ENCODE measurements at places on chromosomes 1 and 21. TPM values are rescaled to one million over a fixed set of nuclear protein-coding genes. Genes with fewer than 3 reads are reported as not detected.

DNA sequence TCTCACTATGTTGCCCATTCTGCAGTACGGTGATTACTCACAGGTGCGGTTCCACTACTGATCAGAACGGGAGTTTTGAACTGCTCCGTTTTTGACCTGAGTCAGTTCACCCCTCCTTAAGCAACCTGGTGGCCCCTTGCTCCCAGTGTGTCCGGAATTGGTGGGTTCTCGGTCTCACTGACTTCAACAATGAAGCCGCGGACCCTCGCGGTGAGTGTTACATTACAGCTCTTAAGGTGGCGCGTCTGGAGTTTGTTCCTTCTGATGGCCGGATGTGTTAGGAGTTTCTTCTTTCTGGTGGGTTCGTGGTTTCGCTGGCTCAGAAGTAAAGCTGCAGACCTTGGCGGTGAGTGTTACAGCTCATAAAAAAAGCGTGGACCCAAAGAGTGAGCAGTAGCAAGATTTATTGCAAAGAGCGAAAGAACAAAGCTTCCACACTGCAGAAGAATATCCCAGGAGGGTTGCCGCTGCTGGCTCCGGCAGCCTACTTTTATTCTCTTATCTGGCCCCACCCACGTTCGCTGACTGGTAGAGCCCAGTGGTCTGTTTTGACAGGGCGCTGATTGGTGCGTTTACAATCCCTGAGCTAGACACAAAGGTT lies 17.6 kb upstream of the PARP1 start:
- no peak for DNase-seq
- H3K36me3 ChIP-seq: no peaks in the 10 kb centered on the region
- H3K4me3 ChIP-seq: no peak overlapping the region
- no peaks in the 10 kb centered on the region for H3K4me1 ChIP-seq
- H3K27me3 ChIP-seq: no peaks in the 10 kb centered on the region

DNA sequence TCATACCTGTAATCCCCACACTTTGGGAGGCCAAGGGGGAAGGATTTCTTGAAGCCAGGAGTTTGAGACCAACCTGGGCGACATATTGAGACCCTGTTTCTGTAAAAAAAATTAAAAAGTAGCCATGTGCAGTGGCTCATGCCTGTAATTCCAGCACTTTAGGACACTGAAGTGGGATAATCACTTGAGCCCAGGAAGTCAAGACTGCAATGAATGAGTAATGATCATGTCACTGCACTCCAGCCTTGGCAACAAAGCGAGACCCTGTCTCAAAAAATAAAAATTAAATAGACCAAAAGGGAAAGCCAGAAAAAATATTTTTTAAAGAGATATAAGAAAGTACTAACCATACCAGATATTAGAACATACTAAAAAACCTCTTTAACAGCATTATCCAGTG lies 44.7 kb upstream of the LYPLAL1 start:
- DNase-seq: no peak
- H3K27me3 ChIP-seq: no peaks in the 10 kb centered on the region
- H3K4me1 ChIP-seq: no peaks in the 10 kb centered on the region
- H3K4me3 ChIP-seq: no peak overlapping the region
- H3K36me3 ChIP-seq: no peaks in the 10 kb centered on the region

GRCh38 chr1:116185161-116185701 lies 74.0 kb downstream of the MAB21L3 start:
- no peaks in the 10 kb centered on the region for H3K36me3 ChIP-seq
- no peak overlapping the region for H3K27ac ChIP-seq
- no peaks in the 10 kb centered on the region for H3K27me3 ChIP-seq

GRCh38 chr1:5465281-5465711 lies 526.9 kb downstream of the NPHP4 start:
- peaks cover 2% of the 10 kb centered on the region for H3K27me3 ChIP-seq
- H3K4me1 ChIP-seq: no peaks in the 10 kb centered on the region
- H3K4me3 ChIP-seq: no peak overlapping the region
- DNase-seq: no peak
- no peaks in the 10 kb centered on the region for H3K36me3 ChIP-seq

DNA sequence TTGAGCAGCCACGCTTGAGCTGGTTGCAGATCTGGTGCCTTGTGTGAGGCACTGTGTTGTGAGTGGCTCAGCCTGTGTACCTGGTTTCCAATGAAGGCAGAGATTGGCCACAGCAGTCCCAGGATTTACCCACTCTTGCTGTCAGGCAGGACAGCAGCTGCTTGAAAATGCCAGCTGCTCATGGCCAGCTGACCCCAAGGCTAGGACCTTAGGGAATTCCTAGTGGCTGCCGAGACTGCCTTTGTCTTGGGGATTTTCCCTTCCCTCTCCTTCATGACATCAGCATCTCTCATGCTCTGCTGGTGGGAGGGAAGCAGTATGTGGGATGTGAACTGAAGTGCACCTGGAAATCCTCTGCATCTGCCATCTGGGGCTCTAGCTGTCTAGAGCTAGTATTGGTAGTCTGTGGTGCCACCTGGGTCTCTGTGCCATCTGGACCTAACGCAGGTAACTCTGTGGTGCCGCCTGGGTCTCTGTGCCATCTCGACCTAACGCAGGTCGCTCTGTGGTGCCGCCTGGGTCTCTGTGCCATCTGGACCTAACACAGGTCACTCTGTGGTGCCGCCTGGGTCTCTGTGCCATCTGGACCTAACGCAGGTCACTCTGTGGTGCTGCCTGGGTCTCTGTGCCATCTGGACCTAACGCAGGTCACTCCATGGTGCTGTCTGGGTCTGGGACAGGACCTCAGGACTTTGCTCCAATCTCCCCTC lies 3.8 kb upstream of the LRRC47 start:
- no peak for DNase-seq
- H3K27ac ChIP-seq: no peak overlapping the region

GRCh38 chr1:18443587-18444520 lies 36.9 kb upstream of the KLHDC7A start:
- no peak for DNase-seq
- H3K4me3 ChIP-seq: no peak overlapping the region
- no peaks in the 10 kb centered on the region for H3K4me1 ChIP-seq
- peaks cover 7% of the 10 kb centered on the region for H3K27me3 ChIP-seq

- no peaks in the 10 kb centered on the region for H3K4me1 ChIP-seq
- DNase-seq: no peak
- no peaks in the 10 kb centered on the region for H3K36me3 ChIP-seq
- no peak overlapping the region for H3K27ac ChIP-seq
Measured at GRCh38 chr1:159951551-159951950, 2.5 kb downstream of the SLAMF9 start.

GRCh38 chr1:99697580-99697979 lies 51.7 kb downstream of the PALMD start:
- H3K27ac ChIP-seq: no peak overlapping the region
- peaks cover 2% of the 10 kb centered on the region for H3K27me3 ChIP-seq
- no peak for DNase-seq
- no peak overlapping the region for H3K4me3 ChIP-seq
- no peaks in the 10 kb centered on the region for H3K4me1 ChIP-seq

Gene DMBX1
- total RNA-seq: 0.05 TPM

Gene LMOD1
- total RNA-seq: 0.13 TPM

Gene RNF223
- total RNA-seq: 0.08 TPM

Gene TSPEAR
- total RNA-seq: not detected

Gene HMGCS2
- total RNA-seq: 0.33 TPM

Gene PKP1
- 0.44 TPM for total RNA-seq

Gene TMEM125
- not detected for total RNA-seq

Gene MROH7
- not detected for total RNA-seq

Data from Panc1 (cell line).